Suppressor macrophage treated with lipopolysaccharide for 4 hours (primary cell): ENCODE measurements at places on chromosomes 5 and 9.
A peak's percentile ranks its signal among the peaks of the same experiment; 100 is the strongest.

GRCh38 chr5:176436656-176437055, 11.5 kb upstream of the FAF2 start:
- peak; percentile 46 for DNase-seq

DNA sequence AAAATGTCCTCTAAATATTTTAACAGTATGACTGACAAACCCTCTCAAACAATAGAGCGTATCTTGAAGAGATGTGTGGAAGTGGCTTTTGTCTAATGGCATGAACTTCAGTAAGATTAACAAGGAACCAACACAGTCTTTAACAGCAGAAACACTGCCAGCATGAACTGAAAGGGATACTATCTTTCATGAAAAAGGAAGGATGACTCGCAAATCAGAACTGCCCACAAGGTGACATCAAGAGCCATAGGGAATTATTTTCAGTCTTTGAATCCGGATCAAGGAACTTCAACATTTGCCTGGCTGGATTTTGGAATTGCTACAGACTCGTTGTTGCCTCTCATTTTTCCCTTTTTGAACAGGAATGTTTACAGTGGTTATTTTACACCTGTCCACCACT, 5.1 kb upstream of the HEXB start:
- peak; percentile 55 for DNase-seq

DNA sequence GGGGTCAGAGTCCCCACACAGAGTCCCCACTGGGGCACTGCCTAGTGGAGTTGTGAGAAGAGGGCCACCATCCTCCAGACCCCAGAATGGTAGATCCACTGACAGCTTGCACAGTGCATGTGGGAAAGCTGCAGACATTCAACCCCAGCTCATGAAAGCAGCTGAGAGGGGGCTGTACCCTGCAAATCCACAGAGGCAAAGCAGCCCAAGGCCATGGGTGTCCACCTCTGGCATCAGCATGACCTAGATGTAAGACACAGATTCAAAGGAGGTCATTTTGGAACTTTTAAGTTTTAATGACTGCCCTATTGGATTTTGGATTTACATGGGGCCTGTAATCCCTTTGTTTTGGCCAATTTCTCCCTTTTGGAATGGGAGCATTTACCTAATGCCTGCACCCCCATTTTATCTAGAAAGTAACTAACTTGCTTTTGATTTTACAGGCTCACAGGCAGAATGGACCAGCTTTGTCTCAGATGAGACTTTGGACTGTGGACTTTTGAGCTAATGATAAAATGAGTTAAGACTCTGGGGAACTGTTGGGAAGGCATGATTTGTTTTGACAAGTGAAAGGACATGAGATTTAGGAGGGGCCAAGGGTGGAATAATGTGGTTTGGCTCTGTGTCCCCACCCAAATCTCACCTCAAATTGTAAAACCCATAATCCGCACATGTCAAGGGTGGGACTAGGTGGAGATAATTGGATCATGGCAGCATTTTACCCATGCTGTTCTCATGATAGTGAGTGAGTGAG, 56.3 kb upstream of the ITGA1 start:
- DNase-seq, result no peak

GRCh38 chr9:80375477-80375876, 803.7 kb downstream of the TLE4 start:
- DNase-seq, result no peak

GRCh38 chr5:39270225-39270848, 51.0 kb upstream of the FYB1 start:
- peak; percentile 71 for DNase-seq

DNA sequence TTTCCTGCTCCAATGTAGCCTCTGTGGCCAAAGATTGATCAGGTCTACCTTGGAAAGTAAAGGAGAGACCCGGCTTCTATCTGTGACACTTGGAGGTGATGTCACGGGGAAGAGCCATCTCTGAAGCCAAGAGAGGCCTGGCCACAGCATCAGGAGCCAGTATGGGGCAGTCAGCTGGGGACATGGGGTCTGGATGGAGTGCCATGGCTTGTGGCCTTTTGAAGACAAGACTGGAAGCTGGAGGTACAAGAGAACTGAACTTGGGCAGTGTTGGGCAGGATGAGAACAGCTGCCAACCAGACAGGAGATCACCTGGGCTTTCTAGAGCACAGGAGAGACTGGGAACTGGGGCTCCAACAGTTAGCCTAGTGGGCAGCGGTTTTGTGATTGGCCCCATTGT, 190.7 kb downstream of the TENT4A start:
- DNase-seq, result no peak

DNA sequence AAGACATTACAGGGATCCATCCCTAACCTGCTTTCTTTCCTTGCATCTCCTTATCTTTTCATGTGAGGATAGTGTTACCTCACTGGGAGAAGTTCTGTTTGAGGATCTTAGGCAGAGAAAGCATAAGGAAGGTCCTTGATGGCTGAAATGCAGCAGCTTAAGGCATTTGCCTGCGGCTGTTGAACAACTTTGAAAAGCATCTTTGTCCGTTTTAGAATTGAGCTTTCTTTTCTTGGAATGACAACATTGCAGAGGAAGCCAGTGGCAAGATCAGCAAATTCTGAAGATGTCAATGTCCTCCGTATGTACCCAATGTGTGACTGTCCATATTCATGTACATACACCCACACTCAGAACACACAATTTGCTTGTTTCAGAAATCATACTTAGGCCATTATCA, 436.2 kb downstream of the GABRG2 start:
- no peak for DNase-seq

DNA sequence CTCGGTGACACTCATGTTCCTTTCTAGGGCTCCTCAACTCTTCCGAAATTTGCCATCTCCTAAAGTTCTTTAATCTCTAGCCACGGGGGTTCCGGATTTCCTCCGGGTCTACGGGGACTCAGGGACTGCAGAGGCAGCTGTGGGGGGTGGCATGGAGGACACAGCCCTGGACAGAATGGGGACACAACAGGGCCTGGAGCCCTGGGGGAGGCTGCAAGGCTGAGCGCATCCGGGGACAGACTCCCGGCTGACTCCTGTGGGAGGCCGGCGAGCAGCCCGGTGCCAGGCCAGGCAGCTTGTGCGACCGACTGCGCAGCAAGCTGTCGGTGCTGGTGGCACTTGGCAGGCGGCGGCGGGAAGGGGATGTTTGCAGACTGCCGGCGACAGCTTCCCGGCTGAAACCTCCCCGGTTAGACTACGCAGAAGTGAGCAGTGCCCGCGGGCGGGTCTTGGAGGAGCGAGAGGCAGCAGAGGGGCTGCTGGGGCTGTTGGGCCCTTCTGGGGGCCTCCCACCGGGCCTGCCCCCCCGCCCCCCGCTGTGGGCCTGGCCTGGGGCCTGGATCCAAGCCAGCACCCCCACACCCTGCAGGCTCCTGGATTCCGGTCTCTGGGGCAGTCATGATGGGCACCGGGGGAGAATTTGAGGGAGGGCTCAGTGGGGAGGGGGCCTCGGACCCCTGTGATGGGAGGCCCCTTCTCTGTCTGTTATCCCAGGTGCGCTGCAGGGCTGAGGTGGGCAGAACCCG, 28.7 kb upstream of the UBAC1 start:
- DNase-seq, result peak; percentile 20

GRCh38 chr9:68454579-68455334, 85.9 kb downstream of the TMEM252 start:
- no peak for DNase-seq

DNA sequence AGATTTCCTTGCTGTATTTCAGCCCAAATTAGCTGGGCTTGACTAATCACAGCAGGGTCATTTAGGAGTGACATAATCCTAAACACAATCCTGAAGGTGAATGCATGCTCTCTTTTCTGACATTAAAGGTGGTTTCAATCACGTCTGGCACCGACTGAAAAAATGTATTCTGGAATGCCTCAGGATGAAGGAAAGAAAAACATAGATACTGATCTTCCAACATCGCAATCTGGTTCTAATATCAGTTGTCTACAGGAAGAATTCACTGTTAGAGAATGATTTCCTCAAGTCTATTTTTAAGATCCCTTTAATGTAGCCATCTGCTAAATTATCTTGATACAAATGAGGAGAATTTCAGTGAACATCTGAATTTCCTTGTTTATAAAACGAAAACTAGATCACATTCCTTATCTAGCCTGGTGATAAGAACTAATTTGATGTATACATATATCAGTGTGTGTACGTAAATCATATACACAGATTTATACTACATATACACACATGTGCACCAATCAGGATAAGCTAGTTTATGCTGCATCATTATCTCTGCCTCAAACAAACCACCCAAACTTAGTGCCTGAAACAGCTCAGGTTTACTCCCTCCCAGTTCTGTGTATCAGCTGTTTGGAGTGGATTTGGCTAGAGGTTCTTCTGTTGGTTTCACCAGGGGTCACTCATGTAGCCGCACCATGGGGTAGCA, 31.3 kb upstream of the TAS2R1 start:
- DNase-seq, result no peak

- DNase-seq, result no peak
These were observed 293.9 kb upstream of the RIOK2 start for GRCh38 chr5:97476852-97477534.

DNA sequence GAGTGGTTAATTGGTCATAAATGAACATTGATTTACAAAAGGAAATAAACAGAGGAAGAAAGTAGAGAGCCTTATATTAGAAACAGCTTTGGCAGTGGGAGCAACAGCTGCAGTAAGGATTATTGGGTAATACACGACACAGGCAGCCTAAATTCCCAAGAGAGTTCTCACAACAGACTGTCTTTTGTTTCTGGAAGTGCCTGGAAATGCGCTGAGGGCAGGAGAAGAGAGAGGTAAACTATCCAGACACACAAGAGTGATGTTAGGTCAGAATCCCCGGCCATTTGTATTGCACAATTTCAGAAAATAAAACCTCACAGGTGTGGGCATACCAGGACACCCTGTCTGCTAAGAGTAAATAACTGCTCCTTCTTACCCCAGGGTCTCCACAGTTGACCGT, 450.4 kb upstream of the CTNND2 start:
- DNase-seq, result no peak

DNA sequence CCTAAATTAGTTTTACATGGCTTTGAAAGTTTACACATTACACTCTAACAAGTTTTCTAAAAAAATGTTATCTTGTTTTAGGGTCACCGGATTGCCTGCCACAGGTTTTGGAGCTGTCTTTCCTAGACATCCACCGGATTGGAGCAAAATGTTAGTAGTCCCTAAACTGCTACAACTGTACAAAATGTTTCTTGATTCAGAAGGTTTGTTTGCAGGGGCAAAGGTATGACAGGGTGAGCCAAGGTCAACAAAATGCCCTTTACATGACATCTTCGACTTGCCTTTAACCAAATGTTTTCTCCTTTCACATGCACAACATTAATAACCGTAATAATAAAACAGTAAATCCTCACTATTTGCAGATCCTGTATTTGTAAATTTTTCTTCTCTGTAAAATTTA, 37.2 kb downstream of the CFAP95 start:
- DNase-seq, result no peak

DNA sequence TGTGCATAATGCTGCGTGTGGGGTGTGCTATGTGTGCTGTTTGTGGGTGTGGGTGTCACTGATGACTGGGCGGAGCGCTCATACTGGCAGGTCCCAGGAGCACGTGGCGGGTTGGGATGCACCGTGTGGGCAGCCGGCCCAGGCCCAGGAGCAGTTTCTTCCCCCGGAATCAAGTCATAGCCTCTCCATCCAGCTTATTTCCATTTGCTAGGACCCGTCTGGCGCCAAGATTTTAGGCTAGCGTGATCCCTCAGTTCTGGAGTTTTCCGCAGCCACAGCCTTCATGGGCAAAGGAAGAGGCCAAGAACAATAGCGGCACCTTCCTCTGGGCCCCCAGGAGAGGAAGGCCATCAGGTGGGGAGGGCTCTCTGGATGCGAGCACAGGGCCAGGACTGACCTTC, 43.3 kb upstream of the NEURL1B start:
- DNase-seq, result no peak

- no peak for DNase-seq
These were observed 1445.1 kb upstream of the CDH9 start for GRCh38 chr5:28483327-28484025.

- no peak for DNase-seq
These were observed 13.6 kb downstream of the UBE2D2 start for GRCh38 chr5:139574641-139575312.

- DNase-seq, result no peak
These were observed 512.9 kb downstream of the EFNA5 start for GRCh38 chr5:107157809-107158208.

DNA sequence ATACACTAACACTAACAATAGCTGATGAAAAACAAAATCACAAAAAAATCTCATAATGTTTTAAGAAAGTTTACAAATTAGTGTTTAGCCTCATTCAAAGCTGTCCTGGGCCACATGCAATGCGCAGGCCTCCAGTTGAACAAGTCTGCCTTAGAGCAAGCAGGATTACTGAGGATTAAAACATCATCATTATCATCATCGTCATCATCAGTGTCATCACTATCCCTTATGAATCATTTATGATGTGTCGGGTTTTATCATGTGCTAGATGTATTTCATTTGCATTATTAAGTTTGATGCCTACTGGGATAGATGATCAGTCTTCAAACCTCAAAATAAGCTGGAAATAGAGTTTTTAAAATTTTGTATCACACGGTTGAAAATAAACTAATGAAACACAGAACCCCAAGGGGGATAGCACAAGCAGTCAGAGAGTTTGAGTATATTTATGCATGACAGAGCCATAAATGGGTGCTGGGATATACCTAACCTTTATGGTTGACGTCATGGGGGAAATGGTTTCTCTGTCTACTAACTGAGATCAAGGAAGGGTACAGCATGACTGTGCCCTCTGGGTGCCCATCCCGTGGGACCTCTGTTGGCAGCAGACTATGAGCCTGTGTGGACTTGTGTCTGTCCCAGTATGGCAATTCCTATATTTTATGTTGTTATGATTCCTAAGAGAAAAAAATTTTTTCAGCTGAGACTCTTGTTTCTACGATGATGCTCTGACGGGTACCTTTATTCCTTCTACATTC, 150.3 kb upstream of the ADRA1B start:
- DNase-seq, result no peak
